ENCODE measurements at places on chromosomes 16 and 17.
A peak's percentile ranks its signal among the peaks of the same experiment; 100 is the strongest.

DNA sequence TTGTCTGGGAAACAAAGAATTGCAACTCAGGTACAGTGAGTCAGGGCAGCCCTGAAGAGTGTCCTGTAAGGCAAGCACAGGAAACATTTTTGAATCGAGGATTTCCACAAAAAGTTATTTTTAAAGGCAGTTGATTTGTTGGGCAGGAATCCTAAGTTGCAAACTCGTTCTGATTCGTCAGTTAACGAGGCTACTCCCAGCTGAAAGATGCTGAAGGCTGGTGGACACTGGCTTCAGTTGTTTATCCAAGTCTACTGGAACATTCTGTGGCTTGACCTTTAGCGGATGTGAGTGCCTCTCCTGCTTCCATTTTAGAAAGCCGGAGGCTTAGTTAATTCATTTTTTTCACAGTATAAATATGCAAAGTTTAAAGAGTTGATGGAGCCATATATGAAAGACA lies 84.2 kb downstream of the KCNJ12 start:
- no peak for DNase-seq

DNA sequence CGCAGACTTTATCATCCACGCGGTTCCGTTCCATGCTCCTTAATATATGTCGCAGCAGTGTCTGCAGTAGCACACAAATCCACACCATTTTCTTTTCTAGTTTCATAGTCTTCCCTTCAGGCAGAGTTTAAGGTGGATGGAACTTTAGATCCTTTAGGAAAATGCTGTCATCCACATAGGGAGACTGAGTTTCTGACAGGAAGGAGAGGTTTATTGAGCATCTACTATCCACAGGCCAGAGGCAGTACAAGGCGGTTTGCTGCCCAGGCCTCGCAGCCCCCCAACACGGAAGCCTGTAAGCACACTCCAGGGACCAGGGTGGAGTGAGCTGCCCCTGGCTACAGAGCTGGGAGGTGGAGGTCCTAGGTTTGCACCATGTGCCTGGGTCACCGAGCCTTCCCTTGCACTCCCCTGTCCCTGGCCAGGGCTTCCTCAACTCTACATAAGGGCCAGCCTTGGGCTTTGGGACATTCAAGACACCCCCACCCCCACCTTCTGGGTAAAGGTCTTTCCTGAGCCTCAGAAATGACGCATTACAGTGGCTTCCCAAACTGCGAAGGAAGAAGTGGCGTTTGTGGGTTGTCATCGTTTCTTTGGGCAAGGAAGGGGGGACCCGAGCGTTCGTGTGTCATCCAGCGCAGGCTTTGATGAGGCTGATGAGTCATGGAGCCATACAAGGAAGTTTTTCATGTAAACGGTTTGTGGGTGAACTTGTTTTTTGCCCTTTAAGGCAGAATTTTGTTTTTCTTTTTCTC lies 146.5 kb upstream of the PLCG2 start:
- DNase-seq: peak; percentile 71

GRCh38 chr17:3571043-3571900 lies 13.7 kb upstream of the TRPV3 start:
- DNase-seq: no peak

- no peak for DNase-seq
Observed at GRCh38 chr16:2691491-2692248, 9.3 kb downstream of the KCTD5 start.

- peak; percentile 42 for DNase-seq
Observed at GRCh38 chr17:3944485-3945388, 19.5 kb downstream of the ATP2A3 start.

DNA sequence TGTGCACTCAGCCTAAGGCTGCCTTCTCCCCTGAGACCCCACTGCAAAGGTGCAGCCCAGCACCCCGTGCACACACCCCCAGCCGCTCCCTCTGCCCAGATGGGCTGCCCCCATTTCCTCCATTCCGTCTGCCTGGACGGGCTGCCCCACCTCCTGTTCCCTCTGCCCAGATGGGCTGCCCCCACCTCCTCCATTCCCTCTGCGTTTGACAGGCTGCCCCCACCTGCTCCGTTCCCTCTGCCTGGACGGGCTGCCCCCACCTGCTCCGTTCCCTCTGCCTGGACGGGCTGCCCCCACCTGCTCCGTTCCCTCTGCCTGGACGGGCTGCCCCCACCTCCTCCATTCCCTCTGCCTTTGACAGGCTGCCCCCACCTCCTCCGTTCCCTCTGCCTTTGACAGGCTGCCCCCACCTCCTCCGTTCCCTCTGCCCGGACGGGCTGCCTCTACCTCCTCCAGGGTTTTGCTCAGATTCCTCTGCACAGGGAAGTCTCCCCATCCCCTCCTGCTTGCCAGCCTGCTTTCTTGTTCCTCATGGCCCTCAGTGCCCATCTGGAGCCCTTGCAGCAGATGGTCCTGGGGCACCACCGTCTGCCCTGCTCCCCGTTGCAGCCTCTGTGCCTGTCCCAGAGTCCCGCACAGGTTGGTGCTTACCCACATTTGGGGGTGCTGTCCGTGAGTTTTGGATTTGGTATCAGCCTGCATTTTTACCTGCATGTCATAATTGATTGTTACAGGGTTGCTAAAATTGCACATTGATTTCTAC lies 23.4 kb upstream of the IL17C start:
- no peak for DNase-seq

GRCh38 chr17:51258756-51259563 lies 889 bp downstream of the MBTD1 start:
- DNase-seq: peak; percentile 10

DNA sequence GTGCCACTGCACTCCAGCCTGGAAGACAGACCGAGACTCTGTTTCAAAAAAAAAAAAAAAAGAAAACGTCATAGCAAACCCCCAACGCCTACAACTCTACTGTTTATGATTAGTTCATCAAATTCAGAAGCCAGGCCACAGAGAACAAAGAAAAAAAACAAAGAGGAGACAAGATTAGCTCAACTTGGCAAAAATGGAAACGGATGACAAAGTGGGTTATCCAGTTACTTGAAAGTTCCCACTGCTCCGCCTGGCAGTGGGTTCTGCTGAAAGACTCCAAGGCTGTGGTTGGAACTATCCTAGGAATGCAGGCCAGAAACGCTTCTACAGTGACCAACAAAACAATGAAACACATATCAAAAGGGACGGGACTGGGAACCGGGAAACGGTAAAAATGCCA lies 53.1 kb downstream of the MRM3 start:
- DNase-seq: no peak

GRCh38 chr16:64654178-64654577 lies 467.7 kb downstream of the CDH11 start:
- no peak for DNase-seq

DNA sequence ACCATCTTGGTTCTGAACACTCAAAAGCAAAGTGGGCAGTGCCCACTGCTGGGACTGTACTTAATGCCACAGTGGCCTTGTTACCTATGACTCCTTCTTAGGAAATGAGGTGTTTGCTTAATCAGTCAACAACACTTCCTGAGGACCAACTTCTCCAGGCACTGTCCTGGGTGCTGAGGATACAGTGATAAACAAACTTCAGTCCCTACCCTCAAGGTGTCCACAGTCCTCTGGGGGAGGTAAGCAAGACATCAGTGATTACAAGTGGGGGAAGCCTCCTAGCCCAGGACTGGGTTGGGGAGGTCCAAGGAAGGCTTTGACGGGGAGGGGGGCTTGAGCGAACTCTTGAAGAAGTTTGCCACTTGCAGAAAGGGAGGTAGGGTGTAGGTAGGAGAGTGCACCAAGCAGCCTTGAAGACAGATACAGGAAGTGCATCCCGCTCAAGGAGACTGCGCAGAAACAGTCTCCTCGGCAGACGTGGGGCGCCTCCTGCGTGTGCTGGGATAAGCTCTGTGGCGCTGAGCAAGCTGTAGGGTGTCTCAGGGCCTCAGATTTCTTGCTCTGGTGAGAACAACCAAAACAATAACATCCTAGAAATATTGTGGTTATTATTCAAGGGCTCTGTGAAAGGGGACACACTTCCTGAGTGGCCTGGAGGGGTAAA lies 2.6 kb upstream of the ABCC3 start:
- DNase-seq: no peak

- no peak for DNase-seq
Observed at GRCh38 chr17:51029142-51029541, 91.5 kb downstream of the SPAG9 start.
